Activated gamma-delta T cell treated with Interleukin-2 at 50 U/mL for 16 hours (primary cell): ENCODE measurements at places on chromosomes 1 and 21.

- no peak for DNase-seq
Measured at GRCh38 chr1:1120866-1121591, 5.1 kb upstream of the C1orf159 start.

DNA sequence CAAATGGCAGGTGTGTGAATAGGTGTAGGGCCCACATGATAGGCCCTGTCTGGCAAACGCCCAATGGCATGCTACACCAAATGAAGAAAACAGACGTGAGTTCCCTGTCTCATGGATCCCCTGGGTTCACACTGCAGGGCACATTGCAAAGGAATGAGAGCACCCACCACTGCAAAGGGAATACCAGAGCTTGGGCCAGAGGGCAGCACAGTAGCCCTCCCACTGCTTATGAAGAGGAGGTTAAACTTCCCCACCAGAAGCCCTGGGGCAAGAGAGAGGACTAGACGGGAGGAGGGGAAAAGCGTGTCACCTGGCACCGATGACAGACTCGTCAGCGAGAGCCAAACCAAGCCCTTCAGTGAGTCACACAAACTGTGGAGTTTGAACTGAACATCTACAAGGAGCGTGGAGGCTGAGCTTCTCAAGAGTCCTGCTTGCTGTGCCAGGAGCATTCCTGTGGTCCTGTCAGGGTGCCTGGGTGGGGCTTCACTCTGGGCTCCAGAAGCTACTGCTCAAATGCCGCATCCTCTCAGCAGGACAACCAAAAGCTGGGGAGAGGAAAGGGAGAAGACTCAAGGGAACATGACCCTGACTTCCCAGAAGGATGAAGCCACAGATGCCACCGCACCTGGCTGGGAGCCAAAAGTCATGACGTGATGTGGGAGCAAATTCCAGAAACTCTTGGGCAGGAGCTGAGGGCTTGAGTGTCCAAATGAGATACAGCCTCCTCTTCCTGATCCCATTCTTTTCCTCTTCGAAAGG is 61.1 kb downstream of the TOMM20 start:
- no peak for DNase-seq

DNA sequence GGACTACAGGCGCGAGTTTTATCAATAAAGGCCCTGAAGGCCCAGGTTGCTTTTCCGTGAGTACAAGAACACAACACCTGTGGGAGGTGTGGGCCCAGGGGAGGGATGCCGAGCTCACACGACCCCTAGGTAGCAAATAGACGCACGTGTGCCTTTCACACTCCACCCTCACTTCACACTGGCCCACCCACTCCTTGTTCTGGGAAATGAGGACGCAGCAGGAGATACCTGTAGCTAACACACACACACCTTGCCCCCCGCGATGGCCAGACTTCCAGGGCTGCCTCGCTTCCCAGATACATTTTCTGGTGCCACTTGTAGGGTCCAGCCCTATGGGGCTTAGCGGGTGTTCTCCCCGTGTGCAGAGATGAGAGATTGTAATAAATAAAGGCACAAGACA is 4.3 kb upstream of the CCDC27 start:
- no peak for DNase-seq

GRCh38 chr21:44931501-44932407 is 8.1 kb upstream of the SLX9 start:
- no peak for DNase-seq

- no peak for DNase-seq
Measured at GRCh38 chr1:230849451-230850224, 18.7 kb downstream of the C1orf198 start.

DNA sequence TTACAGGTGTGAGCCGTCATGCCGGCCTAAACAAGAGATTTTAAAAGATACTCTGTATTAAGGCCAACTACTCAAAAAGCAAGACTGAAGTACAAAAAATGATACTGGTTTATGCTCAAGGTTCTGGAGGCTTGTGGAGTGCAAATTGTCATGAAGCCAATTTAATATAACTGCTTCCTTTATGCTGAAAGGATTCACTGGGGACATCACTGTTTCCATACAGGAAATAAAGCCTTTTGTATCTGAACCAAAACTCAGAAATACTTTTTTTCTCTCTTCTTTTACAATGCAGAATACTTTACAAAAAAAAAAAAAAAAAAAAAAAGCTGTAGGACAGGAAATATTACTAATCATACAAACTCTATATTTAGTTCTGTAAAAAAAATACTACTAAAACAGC is 55.5 kb upstream of the CNN3 start:
- DNase-seq: no peak

- DNase-seq: no peak
Measured at GRCh38 chr21:42512346-42513034, 1.2 kb upstream of the SLC37A1 start.

GRCh38 chr1:204924013-204924759 is 53.5 kb downstream of the NFASC start:
- DNase-seq: no peak

DNA sequence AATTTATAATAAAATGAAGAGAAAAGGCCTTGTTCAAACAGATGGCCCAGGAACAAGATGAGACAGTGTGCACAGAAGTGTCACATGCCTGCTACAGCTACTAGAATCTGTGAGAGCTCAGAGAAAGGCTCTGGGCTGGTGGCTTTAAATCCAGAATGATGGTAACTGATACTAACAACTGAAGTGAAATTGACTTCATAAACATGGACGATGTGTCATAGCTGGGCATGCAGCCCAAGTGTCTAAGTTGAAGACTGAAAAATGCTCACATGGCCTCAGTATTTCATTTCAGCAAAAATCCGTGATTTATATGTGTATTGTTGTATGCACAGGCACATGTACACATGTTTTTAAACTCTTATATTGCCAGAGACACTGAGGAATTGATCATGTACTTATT is 208.3 kb upstream of the RUNX1 start:
- DNase-seq: no peak

GRCh38 chr1:152036267-152037216 is at the start of gene S100A11:
Gene S100A11, minus strand, starts transcription at chr1:152037004. Its CDS starts 89 bp downstream, at chr1:152036915.
- DNase-seq: peak; percentile 66

GRCh38 chr21:15804247-15805005 is 74.6 kb downstream of the USP25 start:
- DNase-seq: no peak

DNA sequence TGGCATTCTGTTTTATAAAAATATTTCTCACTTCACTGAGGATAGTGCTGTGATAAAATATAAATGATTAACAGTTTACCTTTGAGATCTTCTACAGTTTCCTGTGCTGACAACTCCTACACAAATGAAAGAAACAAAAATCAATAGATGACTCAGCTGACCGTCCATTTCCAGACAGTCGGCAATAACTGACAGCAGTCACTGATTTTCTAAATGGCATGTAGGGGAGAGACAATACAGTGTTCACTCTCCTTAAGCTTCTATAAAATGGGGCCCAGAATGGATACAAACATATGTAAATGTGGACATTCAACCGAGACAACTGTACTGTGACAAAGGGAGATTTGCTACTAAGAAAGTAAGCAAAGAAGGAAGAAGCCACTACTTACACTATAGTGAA is 34.3 kb downstream of the PCNX2 start:
- no peak for DNase-seq

- DNase-seq: no peak
Measured at GRCh38 chr1:21414015-21414414, 25.9 kb upstream of the NBPF3 start.

GRCh38 chr1:43465505-43466067 is 11.9 kb upstream of the HYI start:
- DNase-seq: no peak

- peak; percentile 11 for DNase-seq
Measured at GRCh38 chr1:55217226-55217986, 2.2 kb upstream of the USP24 start.

DNA sequence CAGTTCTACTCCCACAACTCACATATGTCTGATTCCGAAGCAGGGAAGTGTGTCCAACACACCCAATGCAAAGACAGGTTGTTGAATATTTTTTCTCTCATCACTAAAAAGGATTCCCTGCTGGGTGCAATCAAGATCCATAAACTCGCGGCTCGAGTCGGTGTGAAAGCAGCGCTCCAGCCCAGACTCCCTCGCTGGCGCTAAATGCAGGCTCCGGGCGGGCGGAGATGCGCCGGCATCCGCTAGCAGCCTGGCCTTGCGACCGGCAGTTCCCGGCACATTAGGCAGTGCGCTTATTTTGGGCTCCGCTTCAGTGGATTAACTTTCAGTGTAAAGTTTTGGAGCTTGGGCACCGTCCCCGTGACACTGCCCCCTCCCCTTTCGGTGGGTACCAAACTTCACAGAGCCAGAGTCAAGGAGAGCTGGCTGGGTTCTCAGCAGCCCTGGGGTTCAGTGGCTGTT is 87.7 kb upstream of the POU3F1 start:
- no peak for DNase-seq

GRCh38 chr1:232678185-232678886 is 48.4 kb upstream of the SIPA1L2 start:
- DNase-seq: no peak

- no peak for DNase-seq
Measured at GRCh38 chr1:13600762-13601453, 17.3 kb downstream of the PDPN start.

- no peak for DNase-seq
Measured at GRCh38 chr1:246572785-246573184, 6.5 kb downstream of the CNST start.

DNA sequence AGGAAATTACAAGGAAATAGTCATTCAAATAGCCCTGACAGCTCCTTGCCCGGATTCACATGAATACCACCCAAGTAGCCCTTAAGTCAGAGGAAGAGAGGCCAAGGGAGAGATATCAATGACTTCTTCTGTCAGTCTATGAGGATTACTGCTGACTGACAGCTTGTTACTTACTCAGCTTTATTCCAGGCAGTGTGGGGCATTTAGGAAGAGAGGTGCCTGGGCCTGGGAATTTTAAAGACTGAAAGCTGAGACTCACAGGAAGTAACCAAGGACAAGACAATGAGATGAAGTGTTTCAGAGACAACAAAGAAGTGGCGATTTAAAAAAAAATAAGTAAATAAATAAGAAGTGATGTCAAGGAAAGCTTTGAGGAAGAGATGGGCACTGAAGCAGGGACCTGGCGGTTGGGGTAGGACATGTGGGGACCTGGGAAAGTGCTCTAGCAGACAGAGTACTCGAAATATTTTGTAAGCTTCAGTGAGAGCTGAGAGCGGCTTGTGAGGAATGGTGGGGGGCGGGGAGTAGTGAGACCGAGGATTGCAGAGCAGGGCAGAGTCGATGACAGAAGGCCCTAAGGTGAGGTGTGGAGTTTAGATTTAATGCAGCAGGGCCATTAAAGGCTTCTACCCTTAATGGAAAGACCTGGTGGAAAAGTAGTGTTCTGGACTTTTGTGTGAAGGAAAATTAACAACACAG is 58.9 kb downstream of the ST3GAL3 start:
- DNase-seq: no peak

DNA sequence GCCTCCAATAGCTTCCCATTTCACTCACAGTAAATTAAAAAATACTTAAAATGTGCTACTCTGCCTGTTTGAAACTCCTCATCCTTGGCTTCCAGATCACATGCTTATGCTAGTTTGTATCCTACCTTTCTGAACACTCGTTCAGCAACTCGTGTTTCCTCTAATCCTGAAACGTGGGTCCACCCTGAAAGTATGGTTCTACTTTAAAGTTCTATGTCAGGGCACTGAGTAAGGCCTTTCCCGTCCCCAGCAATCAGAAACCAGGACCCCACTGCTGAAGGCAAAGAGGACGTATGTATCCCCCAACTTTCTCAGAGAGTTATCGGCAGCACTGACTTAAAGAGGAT is 419 bp upstream of the TSEN15 start:
- DNase-seq: no peak

- no peak for DNase-seq
Measured at GRCh38 chr1:85137660-85138059, 63.2 kb downstream of the SYDE2 start.

- no peak for DNase-seq
Measured at GRCh38 chr1:202616355-202616915, 93.8 kb downstream of the SYT2 start.

DNA sequence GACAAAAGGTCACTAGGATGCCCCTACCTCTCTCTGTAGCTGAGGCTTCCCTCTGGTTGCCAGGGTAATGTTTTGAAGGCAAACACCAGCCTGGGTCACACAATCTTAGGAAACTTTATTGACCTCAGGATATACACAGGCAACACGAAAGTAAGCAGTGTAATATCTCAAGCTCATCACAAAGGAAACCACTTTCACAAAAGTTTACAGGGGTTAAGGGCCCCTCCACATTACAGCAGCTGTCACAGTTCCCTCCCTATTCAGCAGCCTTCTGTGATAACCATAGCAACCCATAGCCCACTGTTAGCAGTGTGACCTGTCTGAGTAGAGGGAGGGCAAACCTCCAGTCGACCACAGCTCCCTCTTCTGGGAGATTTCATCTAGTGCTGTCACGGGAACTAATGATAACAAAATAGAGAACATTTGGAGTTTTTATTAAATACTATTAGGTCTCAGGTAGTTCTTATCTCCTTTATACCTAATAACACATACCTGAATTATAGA is 149.8 kb downstream of the PTPRC start:
- DNase-seq: peak; percentile 12

DNA sequence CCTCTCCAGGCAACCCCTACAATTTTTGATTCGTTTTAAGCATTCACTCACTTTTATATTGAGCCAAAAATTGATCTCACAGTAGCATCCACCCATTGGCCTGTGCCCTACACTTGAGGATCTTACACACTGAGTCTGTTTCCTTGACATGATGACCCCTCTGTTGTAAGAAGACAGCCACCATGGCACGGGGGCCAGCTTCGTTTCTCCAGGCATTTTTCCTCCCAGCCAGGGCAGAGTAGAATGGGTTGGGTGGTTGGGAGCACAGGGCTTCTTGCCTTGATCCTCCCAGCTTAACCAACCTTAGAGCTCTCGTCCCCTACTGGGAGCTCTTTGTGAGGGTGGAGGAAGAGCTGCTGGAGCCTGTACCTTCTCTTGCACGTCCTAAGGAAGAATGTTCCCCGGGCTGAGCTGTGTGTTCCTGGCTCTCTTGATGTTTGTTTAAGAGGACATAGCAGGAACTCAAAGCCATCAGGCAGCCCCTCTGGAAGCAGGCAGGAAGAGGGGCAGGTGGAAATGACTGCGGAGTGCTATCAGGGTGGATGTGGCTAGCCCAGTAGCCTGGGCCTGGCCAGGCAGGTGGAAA is 213.2 kb upstream of the TMEM51 start:
- no peak for DNase-seq

- no peak for DNase-seq
Measured at GRCh38 chr1:115958866-115959265, 17.4 kb upstream of the SLC22A15 start.
